ENCODE measurements at places on chromosomes 1 and 21. TPM values are rescaled to one million over a fixed set of nuclear protein-coding genes. Genes with fewer than 3 reads are reported as not detected.

GRCh38 chr1:234782791-234783190 is 172.8 kb upstream of the IRF2BP2 start:
- DNase-seq, result no peak

- DNase-seq, result no peak
Observed at GRCh38 chr21:46294647-46295176, 8.6 kb downstream of the YBEY start.

DNA sequence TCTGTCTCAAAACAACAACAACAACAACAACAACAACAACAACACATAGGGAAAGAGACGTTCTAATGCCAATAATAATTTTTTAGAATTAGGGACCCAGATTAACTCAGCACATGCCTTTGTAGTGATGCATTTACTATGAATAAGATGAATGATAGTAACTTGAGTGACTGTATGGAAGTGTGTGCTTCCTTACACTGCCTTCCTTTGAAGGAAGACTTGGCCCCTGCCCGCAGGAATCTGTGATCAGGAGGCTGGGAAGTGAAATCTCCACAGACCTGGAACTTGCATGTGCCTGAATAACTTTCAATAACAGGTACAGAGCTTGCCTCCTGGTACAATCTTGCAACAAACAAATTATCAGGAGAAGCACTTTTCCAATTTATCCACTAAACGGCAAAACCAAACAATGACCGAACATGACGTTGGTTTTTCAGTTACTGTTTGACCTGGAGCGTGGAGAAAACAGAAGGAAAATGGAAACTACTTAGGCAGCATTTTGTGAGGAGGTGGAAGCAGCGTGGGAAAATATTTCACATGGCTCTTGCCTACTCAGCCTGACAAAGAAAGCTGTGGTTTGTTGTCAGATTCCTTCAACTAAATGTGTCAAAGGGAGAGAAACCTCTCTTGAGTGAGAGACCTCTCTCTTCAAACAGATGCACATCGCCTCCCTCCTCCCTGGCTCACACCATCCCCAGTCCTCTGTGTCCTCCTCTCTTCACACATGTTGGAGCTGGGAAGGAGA is 10.1 kb upstream of the ABCA4 start:
- DNase-seq, result no peak

DNA sequence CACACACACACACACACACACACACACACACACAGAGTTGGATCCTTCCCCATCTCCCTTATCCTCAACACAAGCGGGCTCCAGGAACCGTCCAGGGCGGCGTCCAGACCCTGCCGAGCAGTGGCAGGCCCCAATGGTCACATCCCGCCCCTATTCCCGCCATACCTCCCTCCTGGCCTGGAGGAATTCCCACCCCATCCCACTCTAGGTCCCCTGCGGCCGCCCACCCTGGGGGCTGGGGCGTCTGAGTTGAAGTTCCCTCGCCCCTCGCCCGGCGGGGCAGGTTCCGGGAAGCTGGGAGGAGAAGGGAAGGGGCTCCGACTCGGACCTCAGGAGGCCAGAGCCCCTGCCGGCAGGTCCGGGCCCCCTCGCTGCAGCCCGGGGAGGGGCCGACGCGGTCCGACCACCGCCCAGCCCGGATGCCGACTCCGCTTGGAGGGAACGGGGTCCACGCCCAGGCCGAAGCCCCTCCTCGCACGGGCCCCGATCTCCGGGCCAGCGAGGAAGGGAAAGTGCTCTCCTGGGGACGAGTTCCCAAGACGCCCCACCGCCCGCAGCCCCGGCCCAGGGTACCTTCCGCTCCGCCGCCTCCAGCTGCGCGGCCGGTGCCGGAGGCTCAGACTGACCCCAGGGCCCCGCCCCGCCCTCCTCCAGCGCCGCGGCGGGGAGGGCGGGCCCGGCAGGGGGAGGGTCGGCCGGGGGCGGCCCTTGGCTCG is at the start of gene RHOC:
RHOC (minus strand) TSS at position 623 of the 716 bp plus-strand sequence. CDS start 3,328 bp downstream, outside the sequence.
- peak; percentile 93 for DNase-seq

- DNase-seq, result peak; percentile 87
Observed at GRCh38 chr1:3618881-3619671, 5.7 kb upstream of the TPRG1L start.

Gene DMBX1
- not detected for polyA plus RNA-seq

Gene MECR
- 35.2 TPM for polyA plus RNA-seq

Gene FMO3
- polyA plus RNA-seq, result 0.52 TPM

Measured in hepatocyte (in vitro differentiated cells).